ENCODE measurements at places on chromosomes 3 and 15.

- DNase-seq, result no peak
Observed at GRCh38 chr3:37955918-37956707, 34.5 kb upstream of the VILL start.

DNA sequence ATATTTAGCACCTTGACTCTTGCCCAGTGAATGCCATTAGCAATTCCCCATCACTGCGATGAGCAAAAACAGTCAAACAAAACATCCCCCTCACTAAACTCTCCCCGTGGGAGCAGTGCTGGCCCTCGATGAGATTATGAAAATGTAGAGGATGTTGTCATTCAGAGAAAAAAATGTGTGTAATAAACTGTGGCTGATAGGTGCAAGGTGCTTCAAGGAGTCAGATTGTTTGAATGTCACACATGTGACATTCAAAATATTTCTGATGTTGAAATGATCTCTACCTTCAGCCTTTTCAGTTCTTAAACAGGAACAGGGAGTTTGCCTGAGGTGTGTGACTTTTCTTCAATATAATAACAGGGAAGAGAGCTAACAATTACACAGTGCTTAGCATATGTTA is 281.8 kb upstream of the TRIM42 start:
- no peak for DNase-seq

GRCh38 chr15:77507143-77507897 is 86.6 kb downstream of the HMG20A start:
- peak; percentile 26 for DNase-seq

DNA sequence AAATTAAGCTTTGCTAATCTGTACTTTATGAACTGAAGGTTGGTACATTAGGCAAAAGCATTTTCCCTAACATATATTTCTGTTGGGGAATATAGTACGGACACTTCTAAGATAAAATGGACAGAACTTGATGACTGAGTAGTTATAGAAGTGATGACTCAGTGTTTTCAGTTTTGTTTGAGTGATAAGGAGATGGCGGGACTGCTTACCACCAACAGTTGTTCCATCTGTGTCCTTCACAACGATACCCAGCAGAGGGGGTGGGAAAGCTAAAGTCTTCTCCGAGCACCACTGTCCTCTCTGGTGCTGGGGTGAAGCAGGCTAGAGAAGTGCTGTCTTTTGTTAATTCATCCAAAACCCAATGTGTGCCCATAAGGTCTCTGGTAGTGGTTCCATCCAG is 195.8 kb downstream of the CD47 start:
- no peak for DNase-seq

DNA sequence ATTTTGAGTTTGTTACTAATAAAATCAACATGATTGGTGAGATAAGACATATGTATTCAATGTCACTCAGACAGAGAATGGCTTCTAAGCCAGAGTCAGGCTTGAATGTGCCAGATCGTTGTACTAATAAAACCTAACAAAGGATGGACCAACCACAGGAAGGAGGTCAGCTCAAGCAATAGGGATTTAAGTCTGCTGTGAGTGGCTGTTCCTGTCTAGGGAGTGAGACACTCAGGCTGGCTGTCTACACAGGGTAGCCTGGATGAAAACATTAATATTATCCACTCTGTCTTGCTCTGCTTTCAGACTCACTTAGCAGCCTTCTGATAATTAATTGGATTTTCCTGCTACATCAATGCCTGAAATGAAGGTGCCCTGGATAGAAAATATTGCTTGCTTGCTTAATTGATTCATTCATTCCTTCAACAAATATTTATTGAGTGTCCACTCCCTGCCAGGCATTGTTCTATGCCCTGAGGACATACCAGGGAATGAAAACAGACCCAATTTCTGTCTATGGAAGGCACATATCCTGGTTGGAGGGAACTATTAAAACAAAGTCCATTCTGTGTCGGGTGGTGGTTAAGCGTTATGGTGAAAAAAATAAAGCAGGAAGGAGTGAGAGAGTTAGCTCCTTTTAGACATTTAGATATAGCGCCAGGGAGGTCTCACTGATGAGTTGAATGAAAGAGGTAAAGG is 239.4 kb downstream of the CHST2 start:
- no peak for DNase-seq

DNA sequence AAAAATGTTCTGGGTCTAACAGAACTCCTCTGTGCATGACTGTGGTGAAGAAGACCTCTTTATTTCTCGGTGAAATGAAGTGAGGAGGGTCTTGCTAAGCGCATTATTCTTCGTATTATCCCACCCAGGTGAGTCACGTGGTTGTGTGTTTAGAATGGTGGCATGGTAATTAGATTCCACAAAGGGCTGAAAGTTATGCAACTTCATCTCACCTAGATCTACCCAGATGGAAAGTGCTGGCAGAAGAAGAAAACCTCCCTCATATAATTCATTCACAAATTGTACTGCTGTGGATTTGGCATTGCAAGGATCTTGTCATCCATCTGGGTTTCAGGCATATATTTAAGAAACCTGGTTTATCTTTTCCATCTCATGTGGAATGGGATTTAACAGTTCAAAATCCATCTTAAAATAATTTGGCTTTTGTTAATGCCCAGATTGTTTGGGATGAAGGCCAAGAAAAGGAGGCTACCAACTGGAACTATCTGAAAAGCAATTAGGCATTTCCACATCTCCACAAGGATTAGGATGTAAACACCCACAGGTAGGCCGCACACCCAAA is 175.3 kb downstream of the PLCL2 start:
- no peak for DNase-seq

DNA sequence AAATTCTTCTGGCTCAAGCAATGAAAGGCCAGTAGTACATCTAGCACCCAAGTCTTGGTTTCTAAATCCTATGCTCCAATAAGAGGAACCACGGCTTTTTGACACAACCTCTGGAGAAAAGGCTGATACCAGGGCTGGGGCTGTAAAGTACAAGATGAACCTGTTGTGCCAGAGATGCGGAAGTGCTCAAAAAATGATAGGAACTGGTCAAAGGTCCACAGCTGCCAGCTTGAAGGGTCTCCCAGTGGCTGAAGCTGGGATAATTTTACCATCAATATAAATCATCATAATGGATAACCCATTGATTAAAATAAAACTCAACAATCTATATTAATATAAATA is 558 bp upstream of the NCEH1 start:
- DNase-seq, result no peak

- DNase-seq, result peak; percentile 30
Observed at GRCh38 chr15:67781907-67782690, 43.2 kb upstream of the SKOR1 start.

- DNase-seq, result no peak
Observed at GRCh38 chr3:101027286-101027685, 34.1 kb upstream of the ABI3BP start.

- DNase-seq, result no peak
Observed at GRCh38 chr15:69755551-69756310, 303.1 kb downstream of the RPLP1 start.

GRCh38 chr15:65902373-65902772 is 33.1 kb downstream of the RAB11A start:
- peak; percentile 27 for DNase-seq

DNA sequence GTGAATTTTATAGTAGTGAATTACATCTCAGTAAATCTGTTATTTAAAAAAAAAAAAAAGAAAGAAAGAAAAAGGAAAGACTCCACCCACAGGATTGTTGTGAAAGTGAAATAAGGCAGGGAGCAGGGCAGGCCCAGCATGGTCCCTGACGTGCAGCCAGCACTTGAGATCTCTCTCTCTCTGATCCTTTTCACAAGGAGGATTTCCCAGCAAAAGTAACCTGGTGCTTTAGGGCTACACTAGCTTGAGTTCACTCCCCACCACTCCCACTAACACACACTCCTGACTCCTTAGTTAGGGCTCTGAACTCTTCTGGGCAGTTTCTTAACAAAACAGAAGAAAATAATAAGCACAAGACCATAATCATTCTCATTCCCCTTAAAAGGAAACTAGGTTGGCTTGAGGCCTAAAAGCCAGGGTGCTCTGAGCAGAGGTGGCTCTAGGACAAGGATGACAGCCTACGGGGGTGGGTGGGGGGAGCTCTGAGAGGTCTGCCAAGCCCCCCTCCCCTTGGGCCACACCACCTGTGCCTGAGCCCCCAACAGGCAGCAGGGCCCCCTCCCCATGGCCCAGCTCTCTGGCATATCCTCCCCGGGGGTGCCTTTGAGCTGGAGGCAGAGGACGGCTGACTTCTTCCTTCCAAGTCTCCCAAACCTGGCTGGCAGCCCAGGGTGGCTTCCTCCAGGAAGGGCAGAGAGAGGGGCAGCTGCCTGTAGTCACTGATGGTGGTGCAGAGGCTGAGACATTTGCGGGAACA is 856 bp downstream of the TMEM40 start:
- DNase-seq, result no peak

- no peak for DNase-seq
Observed at GRCh38 chr3:148789146-148789545, 38.5 kb upstream of the CPB1 start.

DNA sequence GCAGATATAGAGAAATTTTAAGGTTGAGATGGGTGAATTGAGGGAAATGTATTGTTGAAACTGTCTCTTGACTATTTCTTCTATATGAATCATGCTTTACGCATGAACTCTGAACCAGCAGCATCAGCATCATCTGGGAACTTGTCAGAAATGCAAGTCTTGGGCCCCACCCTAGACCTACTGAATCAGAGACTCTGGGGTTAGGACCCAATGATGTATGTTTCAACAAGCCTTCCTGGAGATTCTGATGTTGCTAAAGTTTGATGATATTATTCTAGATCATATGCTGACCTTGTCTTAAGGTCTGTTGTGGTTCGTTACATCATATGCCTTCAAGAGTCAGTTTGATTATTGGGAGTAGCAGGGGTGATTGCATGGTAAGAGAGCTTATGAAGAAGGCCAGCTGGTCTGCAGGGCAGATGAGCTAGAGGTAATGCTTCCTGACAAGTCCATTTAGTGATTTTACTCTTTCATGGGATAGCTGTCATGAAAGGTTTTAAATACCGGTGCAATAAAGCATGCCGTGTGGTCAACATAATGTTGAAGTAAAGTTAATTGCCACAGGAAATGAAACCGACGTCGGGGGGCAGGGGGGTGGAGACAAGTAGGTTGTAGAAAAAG is 152.4 kb upstream of the MRPL3 start:
- no peak for DNase-seq

DNA sequence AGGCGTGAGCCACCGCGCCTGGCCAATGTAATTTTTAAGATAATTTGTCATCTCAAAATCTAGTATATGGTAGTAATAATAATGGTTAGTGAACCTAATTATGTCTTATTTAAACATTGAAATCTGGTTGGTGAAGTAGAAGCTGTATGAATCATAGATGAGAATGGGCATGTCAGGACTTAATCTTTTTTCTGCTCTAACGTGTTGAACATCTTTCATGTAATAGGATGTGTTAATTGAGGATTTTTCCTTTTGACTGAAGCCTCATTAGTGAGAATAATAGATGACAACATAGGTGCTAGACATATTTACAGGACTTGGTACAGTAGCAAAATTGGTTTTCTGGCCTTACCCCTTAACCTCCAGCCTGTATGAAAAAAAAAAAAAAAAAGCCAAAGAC is 835.6 kb downstream of the IGSF11 start:
- DNase-seq, result no peak

DNA sequence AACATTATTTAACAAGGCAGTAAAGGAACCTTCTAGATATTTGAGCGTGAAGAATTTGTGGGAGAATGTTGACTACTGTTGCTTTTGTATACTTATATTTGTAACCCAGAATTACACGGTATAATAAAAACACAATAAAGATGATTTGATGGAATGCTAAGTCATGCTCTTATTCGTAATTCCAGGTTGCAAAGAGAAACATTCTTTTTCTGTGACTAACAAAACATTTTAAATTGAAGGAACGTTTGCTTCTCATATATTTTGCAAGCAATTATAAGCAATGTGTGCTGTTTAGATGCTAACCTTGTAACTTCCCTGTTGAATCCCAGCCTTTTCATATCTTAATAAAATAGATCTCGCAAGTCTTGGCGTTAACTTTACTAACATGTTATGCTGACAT is 124.4 kb upstream of the CGNL1 start:
- no peak for DNase-seq

- no peak for DNase-seq
Observed at GRCh38 chr15:39886418-39886817, 33.6 kb downstream of the GPR176 start.

GRCh38 chr3:119401503-119402440 is 61.6 kb downstream of the TMEM39A start:
- DNase-seq, result no peak

GRCh38 chr3:129890125-129890524 is 3.4 kb downstream of the TMCC1 start:
- no peak for DNase-seq

DNA sequence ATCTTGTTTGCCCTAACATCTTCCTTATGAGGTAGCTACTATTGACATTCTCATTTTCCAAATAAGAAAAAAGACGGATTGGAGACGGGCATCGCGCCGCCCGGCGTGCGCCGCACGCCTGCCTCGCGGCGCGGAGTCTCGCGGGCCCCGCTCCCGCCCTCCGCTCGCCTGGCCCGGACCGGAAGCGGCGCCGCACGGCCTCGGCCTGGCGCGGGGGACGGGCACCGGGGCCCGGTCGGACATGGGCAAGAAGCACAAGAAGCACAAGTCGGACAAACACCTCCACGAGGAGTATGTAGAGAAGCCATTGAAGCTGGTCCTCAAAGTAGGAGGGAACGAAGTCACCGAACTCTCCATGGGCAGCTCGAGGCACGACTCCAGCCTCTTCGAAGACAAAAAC is 112.0 kb downstream of the IL12A start:
- DNase-seq, result no peak

GRCh38 chr15:78291698-78292097 is 7.7 kb downstream of the SKIC8 start:
- DNase-seq, result no peak

DNA sequence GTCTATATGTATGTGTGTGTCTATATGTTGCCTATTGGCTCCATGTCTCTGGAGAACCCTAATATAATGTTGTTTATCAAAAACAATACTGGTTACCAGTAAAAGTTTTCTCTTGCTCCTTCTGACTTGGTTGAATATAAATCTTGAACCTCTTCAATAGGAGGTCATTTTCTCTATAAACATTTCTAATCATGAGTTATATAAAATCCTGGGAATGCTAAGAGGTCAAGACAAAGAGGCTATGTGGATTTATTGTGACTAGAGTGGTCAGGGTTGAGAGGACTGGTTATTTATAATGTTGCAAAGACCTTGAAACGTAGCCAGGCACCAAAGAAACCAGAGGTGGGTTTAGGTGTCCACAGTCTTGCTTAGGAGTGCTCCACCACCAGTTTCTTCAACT is 1.2 kb upstream of the MINDY4B start:
- DNase-seq, result no peak

DNA sequence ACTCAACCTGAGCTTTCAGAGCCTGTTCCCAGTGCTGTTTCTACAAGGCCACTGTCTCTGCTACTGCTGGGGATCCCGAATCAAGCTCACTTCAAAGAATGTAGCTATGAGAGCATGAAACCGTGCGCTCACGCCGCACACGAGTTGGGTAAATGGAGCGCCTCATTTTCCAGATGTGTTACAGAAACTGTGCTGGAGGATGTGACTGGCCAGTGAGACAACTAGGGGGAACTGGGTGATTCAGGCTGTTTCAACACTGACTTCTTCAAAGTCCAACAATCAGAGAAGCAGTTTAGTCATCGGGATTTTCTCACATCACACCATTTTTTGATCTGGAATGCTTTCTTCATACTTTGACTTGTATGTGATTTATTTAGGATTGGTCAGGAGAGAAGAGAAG is 3.5 kb downstream of the ZNF710 start:
- DNase-seq, result no peak

All from NCI-H1436 (cell line).